ENCODE measurements at places on chromosomes 12 and 14.

DNA sequence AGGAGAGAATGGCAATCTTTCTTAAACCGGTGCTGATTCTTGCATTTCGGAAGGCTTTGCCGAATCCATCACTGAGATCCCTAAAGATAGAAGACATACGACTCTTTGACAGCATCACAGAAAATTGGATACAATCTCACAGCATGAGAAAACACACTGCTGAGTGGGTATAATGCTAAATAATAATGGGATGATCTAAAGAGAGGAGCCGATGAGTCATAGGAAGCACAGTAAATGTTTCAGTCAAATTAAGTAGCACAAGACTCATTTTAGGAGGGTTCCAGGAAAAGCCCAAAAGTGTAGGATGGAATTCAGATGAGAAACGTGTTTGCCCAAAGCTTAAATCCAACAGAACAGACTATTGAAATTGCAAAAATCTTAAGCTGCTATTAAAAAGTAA, 81.7 kb downstream of the CPNE8 start:
- DNase-seq: no peak

DNA sequence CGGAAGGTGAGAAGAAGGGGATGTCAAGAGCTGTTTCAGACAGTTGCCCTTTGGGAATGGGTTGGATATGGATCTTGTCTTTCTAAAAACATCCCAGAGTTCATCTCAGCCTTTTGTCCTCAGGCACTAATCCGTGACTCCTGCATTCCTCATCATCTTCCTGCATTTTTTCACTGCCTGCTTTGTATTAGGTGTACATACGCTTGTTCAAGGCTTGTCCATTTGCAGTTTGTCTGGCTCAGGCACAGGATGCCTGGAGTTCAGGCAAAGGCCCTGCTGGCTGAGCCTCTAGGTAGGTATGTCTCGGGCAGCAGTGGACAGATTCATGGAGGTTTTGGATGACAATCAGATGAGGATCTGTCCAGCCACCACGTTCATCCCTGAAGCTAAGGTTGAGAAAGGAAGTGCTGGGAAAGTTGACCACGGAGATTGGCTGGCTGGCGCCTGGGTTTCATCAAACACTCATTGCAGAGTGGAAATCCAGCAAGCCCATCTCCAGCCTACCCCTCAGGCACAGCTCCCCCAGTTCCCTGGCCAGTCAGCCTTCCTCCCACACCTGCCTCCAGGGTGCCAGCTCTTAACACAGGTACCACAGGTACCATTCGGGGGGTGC, 12.4 kb upstream of the TMEM106C start:
- DNase-seq: no peak

- DNase-seq: no peak
Observed at GRCh38 chr12:77229640-77230442, 164.5 kb upstream of the E2F7 start.

- peak; percentile 12 for DNase-seq
Observed at GRCh38 chr12:131882804-131883520, 11.5 kb upstream of the ULK1 start.

GRCh38 chr12:68374307-68374982, 42.3 kb upstream of the MDM1 start:
- DNase-seq: peak; percentile 60

DNA sequence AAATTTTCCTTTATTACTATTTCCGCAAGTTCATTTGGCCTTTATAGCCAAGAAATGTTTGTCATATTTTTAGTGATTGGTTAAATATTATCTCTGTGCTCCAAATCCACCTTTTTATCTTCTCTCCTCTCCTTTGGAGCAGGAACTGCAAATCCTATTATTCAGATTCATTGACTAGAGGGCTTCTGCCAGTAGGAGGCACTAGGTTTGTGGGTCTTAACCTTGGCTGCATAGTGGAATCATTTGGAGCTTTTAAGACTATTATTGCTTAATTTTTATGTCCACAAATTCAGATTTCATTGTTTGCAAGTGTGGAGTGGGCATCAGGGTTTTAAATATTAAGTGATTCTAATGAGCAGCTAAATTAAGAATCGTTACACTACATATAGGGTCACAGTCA, 75.3 kb upstream of the SYT10 start:
- DNase-seq: no peak

Measured in NCI-H69 (cell line).